MG63 (cell line): ENCODE measurements at places on chromosomes 4 and X. TPM values are rescaled to one million over a fixed set of nuclear protein-coding genes. Genes with fewer than 3 reads are reported as not detected.

GRCh38 chrX:115233497-115234455 lies at the start of gene LRCH2:
LRCH2 (minus strand) TSS chrX:115234096; CDS start chrX:115234041, 55 bp downstream.
- DNase-seq, result peak; percentile 26

DNA sequence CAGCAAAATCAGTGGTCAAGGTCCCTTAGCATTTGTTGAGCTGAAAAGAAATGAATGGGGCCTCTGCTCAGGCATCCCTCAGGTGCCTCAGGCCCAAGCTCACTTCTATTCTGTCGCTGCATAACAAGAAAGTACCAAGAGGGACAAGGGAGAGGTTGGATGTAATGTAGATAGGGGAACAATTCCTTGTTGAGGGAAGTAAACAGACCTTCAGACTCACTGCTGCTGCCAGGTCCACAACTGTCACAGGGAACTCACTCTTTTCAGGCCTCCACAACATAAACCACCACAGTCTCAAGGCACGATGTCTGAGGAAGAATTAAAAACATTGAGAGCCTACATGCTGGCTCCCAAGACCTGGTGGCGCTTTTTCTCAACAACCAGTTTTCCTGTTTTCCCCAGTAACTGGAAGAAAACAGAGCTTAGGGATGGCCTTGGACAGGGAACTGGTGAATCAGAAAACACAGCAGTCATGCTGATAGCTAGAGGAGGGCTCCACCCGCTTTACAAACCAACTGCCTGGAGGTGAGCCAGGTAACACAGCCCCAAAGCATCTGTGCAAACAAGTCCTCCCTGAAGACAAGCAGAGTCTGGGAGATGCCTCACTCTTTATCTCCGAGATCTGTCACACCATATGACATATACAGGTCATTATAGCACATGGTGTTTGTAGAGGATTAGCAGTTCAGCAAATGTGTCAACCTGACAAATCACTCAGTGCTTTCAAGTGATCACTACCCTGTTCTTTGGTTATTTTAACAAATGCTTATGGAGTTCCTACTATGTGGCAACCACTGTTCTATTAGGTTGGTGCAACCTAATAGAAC lies 14.3 kb upstream of the AWAT1 start:
- DNase-seq, result peak; percentile 28

DNA sequence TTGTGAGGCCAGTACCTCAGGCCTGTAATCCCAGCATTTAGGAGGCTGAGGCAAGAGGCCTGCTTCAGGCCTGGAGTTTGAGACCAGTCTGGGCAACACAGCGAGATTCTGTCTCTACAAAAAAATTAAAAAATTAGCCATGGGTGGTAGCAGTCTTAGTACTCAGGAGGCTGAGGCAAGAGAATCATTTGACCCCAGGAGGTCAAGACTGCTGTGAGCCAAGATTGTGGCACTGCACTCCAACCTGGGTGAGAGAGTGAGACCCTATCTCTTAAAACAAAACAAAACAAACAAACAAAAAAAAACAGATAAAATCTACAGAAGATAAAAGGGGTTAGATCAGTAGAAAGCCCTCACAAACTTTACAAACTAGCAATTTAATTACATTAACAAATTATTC lies 80.7 kb downstream of the MAB21L2 start:
- no peak for DNase-seq

GRCh38 chr4:38948551-38948950 lies 80.9 kb downstream of the FAM114A1 start:
- DNase-seq, result peak; percentile 83

DNA sequence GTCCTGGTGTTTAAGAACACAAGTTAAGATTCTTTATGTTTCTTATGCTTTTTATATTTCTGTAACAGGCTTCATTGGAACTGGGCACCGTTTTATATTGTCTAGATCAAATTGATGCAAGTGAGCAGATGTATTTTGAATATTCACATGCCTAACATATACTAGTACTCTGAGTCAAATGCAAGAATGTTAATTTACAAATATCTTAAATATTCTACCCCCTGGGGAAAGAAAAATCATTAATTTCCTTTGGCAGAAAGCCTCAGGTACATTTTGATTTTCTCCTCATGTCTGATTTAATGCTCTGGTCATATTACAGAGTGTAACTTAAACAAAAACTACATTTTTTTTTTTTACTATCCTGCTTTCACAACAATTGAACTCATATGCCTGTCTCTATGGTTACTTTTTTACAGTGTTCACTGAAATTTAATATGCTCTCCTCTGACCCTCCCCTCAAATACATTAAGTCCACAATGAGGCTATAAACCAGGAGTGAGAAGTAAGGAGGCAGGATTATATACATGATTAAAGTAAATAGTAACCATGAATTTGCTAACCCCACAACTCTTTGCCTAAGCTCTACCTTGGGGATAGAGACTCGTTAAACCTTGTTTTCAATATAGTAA lies 2.4 kb upstream of the NSUN7 start:
- no peak for DNase-seq

DNA sequence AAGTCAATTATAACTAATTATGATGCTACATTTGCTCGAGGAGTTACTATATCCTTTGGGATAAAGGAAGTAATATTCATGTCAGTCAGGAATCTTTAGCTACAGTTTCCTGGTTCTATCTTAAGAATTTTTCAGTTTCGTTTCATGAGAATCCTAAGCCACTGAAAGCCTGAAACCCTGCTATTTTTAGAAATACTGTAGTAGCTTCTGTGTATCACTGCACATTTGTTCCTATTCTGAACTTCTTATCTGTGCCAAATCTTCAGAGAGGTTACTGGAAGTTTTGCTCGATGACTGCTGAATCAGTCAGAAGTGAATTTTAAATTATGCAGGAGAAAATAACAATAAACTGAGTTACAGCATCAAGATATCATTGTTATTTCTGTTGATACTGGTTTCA lies 249.2 kb downstream of the TENM3 start:
- DNase-seq, result no peak

DNA sequence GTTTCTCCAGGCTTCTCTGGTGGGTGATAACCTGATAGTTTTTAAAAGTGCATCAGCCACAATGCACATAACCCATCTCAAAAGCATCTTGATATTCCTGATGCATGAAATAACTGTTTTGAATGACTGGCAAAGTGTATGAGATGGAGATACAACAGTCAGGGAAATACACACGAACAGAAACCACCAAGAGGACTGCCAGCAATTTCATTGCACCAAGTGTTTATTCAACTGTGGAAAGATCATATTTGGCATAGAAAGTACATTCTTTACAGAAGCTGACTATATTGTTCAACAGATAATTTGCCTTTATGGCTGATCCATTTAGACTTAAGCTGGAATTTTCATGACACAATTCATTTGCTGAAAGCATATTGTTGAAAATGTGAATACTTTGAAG lies 139.5 kb downstream of the SLIT2 start:
- DNase-seq, result peak; percentile 56

DNA sequence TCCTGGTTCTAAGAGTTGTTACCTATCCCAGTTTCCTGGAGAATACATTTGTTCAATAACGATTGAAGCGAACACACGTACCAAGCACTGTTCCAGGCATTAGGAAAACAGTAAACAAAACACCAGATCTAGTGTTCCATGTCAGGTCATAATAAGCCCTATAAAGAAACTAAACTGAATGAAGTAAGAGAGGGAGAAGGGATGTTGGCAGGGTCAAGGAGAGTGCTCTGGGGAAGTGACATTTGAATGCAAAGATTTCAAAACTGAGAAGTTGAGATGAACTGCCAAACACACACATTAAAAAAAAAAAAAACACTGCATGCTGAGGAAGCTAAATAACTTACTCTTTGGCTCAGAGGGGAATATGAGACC lies 14.4 kb upstream of the ENAM start:
- DNase-seq, result no peak

DNA sequence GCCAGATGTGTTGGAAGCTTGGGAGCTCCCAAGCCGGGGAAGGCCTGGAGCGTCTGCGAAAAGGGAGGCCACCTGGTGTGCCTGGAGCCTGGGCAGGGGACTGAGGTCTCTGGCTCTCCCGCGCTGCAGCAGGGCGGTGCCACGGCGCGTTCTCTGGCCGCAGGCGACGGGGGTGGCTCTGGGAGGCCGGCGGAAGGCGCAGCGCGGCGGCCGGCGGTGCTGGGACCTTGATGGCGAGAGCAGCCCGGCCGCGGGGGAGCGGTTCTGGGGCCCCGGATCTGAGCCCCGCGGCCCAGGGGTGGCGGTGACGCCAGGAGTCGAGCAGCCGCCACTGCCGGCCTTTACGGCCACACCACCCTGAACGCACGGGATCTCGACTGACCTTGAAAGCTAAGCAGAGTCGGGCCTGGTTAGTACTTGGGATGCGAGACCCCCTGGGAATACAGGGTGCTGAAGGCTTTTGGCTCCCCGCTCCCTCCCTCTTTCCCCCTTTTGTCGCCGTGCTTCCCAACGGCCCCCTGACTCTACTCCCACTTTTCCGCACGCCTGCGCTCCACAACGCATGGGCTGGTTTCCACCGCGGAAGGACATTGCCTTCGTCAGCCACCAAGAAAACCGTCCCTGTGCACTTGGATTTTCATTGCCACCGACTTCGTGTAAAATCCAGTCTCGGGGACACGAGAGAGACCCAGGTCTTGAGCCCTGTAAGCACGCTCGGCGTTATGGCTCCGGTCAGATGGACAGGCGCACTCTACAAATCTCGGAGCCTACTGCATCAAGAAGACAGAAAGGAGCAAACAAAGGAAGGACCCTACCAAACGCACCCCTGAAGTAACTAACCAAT lies 9.5 kb downstream of the FRG2 start:
- no peak for DNase-seq

DNA sequence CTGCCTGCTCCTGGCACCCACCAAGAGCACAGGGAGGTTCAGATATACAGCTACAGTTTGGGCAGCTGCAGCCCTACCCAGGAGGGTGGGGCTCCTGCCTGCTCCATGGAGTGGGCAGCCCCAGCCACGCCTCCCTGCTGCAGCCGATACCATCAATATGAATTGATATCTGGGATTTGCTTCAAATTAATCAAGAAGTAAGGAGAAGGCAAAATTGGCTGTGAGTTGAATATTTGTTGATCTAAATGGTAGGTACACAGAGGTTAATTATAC lies 31.2 kb upstream of the ZNF280C start:
- no peak for DNase-seq

DNA sequence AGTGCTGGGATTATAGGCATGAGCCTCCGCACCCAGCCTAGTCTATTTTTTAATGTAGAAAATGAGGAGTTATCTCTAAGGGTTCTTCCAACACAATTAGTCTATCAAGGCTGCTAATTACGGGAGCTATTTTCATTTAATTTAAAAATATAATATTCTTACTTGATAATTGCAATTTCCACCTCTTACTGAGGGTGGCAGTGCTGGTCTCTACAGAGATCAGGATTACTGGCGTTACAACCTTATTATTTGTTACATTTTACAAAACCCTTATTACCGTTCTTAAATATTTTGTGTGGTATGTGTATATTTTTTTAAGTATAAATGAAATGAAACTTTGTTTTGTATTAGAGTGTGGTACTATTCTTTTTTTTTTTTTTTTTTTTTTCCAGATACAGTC lies 17.6 kb upstream of the GK start:
- DNase-seq, result no peak

GRCh38 chr4:110049951-110050925 lies 137.6 kb downstream of the EGF start:
- peak; percentile 2 for DNase-seq

DNA sequence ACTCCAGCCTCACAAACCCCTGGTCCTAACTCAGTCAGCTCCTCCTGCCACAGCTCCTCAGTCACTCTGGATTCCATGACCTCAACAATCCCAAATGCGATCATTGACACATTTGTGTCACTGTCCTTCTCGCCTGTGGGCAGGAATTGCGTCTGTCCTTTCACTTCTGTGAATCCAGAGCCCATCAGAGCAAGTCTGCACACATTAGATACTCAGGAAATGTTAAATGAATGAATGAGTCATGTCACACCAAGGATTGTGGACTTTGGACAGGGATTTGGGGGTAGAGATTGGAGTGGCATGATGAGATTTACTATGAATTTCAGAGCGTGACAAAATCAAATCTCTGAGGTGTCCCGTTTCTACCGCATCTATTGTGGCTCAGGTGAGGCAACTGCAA lies 11.8 kb upstream of the CLDN24 start:
- DNase-seq, result no peak

GRCh38 chr4:140172960-140173359 lies 19.0 kb upstream of the MAML3 start:
- DNase-seq, result no peak

DNA sequence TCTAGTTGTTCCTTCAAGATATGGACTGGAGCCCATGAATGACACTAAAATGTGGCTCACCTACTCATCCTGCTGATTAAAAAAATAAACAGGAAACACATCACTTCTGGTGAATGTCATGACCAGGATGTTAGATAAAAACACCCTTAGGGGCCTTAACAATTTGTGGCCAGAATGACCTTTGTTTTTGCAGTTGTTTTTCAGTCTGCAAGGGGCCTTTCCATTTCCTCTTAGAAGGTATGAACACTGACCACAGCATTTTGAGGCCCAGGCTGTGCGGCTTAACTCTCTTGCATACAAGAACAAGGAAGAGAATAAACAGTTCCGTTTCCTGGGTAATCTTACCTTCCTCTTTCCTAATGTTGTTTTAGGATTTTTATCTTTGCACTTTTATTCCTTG lies 113.2 kb downstream of the IL1RAPL2 start:
- no peak for DNase-seq

DNA sequence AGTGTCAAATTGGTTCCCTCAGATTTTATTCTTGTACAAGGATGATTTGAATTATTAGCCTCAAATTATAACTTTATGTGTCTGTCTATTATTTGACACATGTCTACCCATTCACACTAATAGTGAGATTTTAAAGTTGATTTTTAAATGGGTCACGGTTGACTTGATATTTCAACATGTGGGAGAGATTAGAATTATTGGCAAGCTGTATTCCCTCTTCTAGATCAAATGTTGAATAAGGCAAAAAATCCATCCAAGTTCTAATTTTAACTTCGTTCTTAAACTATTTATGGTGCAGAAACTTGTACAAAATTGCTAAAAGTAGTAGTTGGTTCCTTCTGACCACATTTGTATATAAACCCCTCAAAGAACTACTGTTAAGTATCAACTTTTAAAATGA lies 1498.0 kb downstream of the STIM2 start:
- DNase-seq, result no peak

DNA sequence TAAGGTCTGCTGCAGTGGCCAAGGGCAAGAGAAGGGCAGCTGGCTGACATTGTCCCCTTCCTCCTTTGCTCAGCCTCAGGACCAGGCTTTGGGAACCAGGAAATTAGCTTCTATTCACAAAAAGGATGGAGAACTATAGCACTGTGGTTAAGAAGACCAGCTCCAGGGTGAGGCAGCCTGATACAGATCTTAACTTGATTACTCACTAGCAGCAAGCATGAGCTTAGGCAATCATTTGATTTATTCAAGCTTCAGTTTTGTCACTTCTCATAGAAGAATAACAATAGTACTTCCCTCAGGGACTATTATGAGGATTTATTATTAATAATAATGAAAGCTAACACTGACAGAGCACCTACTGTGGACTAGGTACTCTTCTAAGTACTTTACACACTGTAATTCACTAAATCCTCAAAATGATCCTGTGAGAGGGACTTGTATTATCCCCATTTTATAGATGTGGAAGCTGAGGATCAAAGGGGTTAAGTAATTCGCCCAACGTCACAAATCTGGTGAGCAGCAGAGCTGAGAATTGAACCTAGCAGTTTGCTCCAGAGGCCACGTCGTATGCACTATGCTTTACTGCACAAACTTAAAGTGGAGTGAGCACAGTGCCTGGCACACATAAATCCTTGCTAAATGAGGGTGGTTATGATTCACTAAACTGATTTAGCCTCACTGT lies 130.4 kb upstream of the PAK3 start:
- no peak for DNase-seq

PDS5A gene
- 19.2 and 30.7 TPM in 2 replicates for total RNA-seq

PIN4 gene
- total RNA-seq, result 1.3 and 2.3 TPM in 2 replicates

RHOXF2B gene
- not detected in 2 replicates for total RNA-seq

EDA2R gene
- total RNA-seq, result 0.59 and 2.8 TPM in 2 replicates

CTAG1A gene
- not detected in 2 replicates for total RNA-seq

TCP11X2 gene
- total RNA-seq, result not detected in 2 replicates

ANK2 gene
- 5.6 and 6.0 TPM in 2 replicates for total RNA-seq
